Activated CD8-positive, alpha-beta memory T cell treated with anti-CD3 and anti-CD28 coated beads for 4 hours (primary cell): ENCODE measurements at places on chromosomes 2 and 18.

DNA sequence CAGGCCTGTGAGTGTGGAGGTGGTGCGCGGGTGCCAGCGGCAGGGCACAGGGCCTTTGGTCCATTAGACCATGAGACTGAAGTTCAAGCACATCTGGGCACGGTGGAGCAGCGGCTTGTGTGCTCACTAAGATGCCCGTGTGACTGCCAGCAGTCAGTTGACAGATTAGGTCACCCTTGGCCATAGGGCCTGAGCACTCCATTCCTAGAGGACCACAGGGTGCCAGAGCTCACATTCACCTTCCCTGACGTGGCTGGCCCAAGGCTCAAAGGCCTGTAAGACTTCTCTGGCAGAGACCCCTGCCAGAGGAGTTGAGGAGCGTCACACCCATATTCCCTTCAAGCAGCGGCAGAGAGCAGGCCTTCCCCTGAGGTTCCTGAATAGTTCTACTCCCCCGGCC is 650 bp downstream of the LHCGR start:
- DNase-seq = no peak

GRCh38 chr2:127671557-127672302 is 3.6 kb downstream of the LIMS2 start:
- no peak for DNase-seq

GRCh38 chr2:19244460-19245363 is 113.7 kb downstream of the OSR1 start:
- no peak for DNase-seq

- no peak for DNase-seq
Observed at GRCh38 chr18:5513947-5514346, 29.9 kb downstream of the EPB41L3 start.

GRCh38 chr18:79480171-79481045 is 84.7 kb downstream of the NFATC1 start:
- DNase-seq = no peak

- no peak for DNase-seq
Observed at GRCh38 chr2:129061069-129061768, 742.6 kb upstream of the HS6ST1 start.

- DNase-seq = no peak
Observed at GRCh38 chr18:75201282-75202270, 7.4 kb downstream of the PTGR3 start.

DNA sequence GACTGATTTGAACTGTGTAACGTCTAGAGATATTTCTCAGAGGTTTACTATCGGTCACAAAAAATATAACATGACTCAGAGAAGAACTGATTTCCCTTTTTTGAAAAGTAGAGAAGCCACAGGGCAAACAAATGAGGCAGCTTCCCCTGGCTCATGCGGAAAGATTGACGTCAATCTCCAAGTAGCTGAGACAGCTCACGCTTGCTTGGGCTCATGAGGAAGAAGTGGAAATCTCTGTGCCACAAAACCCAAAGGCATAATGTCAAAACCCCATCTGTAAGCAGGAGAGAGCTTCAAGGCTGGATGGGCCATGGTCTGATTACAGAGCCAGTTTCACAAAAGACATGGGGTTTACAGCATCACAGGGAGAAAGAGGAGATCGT is 188.1 kb downstream of the ARL4C start:
- DNase-seq = no peak

DNA sequence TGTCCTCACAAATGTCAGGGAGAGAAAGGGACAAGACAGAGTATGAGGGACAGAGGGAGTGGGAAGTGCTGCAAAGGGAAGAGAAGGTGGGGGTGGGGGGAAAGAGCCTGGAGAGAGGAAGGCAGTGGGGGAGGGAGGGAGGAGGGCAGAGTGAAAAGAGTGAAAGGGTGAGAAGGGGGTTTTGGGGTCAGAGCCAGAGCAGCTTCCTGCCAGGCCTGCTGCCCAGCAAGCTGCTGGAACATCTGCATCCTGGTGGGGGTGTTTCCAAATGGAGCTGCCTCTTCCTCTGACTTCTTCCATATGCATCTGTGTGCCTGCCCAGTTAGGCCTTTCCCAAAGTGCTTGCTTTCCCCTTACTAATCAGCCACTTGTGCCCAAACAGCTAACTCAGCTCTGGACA is 94.3 kb upstream of the CELF4 start:
- no peak for DNase-seq

DNA sequence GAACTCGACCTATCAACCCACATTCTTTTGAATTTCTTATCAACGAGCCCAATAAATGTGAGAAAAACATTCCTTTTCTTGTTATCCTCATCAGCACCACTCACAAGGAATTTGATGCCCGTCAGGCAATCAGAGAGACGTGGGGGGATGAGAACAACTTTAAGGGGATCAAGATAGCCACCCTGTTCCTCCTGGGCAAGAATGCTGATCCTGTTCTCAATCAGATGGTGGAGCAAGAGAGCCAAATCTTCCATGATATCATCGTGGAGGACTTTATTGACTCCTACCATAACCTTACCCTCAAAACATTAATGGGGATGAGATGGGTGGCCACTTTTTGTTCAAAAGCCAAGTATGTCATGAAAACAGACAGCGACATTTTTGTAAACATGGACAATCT is 378.2 kb downstream of the STK39 start:
- no peak for DNase-seq

DNA sequence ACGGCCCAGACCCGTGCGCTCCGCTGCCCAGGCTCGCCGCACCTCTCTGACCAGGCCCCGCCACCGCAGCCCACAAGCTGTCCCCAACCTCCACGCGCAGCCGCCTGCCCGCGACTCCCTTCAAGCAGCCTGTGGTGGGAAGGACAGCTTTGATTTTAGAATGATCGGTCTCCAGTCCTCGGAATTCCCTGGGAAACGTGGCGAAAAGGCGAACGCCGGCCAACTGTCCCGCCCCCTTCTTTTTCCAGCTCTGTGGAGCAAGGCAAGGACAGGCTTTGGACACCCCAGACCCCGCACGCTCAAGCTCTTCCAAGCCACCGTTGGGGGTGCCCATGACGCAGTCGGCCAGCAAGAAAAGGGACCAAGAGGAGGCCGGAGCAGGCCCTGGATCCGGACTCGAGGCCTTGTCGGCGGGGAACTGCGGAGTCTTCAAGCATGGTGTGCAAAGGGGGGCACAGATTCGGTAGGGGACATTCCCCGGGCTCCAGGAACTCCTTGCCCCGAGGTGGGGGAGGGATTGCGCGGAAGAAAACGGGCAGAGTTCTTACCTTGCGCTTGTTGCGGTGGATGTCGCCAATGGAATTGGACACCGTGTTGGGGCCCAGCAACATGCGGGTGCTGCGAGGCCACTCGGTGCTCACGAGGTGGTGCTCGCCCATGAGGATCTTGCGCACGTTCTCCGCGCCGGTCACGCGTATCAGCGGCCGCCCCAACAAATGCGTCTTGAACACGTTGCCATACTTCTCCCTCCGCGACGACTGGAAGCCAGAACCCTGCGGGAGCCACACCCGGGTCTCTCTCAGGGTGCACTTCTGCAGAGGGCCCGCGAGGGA is 4.0 kb downstream of the CYP26B1 start:
- no peak for DNase-seq

GRCh38 chr2:224523626-224524577 is 61.3 kb downstream of the CUL3 start:
- DNase-seq = no peak

DNA sequence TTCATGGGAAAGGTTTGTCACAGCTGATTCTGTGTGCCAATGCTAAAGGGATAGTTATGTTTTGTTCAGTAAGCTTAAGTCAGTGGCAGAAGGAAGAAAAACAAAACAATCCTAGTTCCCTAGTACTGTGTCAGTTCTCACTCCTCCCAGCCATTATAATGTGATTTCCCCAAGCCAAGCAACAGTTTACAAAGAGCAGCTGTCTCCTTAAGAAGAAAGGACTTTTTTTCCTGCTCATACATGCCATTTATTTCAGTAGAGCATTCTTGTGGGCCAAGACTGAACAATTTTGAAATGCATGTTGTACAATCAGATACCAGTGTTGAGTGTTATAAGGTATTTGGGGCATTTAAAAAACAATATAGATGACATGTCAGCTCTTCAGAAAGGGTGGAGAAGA is 52.1 kb downstream of the NEMP2 start:
- no peak for DNase-seq

- no peak for DNase-seq
Observed at GRCh38 chr2:67438337-67438736, 41.2 kb downstream of the ETAA1 start.

DNA sequence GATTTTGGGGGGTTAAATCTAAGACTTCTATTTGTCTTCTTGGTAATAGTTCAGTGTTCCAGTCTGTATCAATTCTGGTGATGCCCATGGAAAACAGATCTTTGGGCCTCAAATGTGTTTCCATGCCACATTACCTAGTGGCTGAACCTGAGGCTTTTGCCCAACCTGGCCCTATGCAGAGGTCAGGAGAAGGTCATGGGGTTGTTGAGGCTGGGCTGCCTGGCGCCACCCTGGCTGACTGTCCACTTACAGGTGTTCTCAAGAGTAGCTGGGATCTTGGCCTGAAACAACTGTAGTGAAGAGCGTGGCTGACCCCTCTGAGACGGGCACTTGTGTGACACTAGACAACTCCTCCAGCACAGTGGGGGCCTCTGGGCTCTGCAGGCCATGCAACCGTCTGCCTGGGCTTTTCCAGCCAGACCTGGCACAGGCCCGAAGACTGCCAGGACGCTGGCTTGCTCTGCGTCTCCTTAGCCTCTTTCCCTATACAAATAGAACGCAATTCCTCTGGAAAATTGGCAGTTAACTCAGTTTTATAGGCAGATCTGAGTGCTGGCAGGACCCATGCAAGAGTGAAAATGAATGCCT is 127.8 kb downstream of the TRIM43 start:
- no peak for DNase-seq

DNA sequence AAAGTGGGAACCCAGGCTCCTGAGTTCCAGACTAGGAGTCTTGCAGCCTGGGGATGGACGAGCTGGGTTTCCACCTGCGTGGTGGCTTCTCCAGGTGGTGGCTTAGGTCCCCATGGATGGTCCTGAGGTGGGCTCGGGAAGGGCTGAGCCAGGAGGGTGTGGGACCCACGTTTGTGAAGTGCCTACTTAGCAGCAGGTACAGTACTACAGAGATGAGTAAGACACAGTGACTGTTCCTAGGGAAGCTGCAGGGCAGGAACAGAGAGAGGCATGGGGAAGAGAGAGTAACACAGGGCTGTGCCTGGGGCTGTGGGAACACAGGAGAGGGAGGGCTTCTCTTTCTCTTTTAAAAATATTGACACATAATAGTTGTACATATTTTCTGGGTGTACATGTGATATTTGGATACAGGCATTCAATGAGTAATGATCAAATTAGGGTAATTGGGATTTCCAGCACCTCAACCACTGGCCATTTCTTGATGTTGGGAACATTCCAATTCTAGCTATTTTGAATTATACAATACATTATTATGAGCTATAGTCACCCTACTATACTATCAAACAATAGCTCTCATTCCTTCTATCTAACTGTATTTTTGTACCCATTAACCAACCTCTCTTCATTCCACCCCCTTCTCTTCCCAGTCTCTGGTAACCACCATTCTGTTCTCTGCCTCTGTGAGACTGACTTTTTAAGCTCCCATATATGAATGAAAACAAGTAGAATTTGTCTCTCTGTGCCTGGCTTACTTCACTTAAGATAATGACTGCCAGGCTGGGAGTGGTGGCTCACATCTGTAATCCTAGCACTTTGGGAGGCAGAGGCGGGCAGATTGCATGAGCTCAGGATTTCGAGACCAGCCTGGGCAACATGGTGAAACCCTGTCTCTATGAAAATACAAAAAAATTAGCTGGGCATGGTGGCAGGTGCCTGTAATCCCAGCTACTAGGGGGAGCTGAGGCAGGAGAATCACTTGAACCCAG is 15.0 kb downstream of the TOGARAM2 start:
- DNase-seq = no peak

- no peak for DNase-seq
Observed at GRCh38 chr18:37578886-37579513, 13.4 kb upstream of the CELF4 start.

DNA sequence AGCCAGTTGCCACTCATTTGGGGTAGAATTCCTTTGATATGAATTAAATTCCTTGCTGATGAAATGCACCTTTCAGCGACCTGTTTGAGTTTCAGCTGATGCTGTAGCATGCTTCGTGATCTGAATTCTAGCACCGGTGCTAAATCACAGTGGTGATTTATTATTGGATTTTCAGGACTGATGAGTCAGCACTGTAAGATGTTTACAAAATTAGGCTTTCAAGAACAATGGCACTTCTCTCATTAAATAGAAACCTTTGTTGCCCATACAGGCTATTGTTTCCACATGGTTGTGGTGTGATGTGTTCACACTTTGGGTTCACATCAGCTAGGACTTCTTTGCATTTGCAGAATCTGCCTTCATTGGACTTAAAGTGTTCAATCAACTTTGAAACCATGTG is 687.7 kb downstream of the ARHGAP15 start:
- no peak for DNase-seq

DNA sequence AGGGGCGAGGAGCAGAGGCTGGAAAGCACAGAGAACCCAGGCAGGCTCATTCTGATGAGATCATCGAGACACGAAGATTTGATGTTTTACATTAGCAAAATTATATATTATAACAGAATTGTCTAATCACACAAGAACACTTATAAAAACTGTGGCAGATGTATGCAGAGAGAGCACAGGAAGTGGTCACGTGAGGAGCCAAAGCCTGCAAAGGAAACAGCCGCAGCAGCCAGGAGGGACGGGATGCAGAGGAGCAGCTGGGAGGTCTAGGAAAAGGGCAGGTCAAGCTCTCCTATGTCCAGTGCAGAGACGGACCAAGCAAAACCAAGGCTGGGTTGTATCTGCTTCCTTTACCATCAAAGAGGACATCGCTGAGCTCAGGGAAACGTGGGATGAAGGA is 355.1 kb upstream of the MYT1L start:
- no peak for DNase-seq

GRCh38 chr2:228869636-228870264 is 401.3 kb downstream of the PID1 start:
- no peak for DNase-seq

GRCh38 chr2:37230581-37230980 is 815 bp downstream of the CEBPZ start:
- DNase-seq = no peak

- no peak for DNase-seq
Observed at GRCh38 chr2:159098361-159098760, 129.9 kb downstream of the TANC1 start.

DNA sequence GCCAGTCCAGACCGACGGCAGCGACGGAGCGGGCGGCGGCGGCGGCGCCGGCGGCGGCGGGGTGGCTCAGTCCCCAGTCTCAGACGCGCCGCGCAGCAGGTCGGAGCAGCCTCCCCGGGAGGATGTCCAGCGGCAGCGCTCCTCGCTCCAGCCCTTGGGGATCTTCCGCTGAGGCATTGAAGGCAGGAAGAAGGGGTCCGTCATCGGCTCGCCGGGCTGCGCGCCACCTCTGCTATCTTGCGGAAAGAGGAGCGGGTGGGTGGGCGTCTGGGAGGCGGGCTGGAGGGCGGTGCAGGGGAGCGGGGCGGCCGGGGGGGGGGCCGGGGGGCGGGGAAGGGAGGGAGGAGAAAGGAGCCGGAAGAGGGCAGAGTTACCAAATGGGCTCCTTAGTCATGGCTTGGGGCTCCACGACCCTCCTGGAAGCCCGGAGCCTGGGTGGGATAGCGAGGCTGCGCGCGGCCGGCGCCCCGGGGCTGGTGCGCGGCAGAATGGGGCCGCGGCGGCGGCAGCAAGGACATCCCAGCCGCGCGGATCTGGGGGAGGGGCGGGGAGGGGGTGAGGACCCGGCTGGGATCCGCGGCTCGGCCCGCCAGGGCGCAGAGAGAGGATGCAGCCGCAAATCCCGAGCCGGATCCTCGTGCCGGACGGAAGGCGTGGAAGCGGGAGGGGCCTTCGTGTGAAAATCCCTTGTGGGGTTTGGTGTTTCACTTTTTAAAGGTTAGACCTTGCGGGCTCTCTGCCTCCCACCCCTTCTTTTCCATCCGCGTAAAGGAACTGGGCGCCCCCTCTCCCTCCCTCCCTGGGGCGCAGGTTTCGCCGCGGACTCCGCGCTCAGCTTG is at the start of gene NETO1:
NETO1 (minus strand) TSS at position 242 of the 839 bp plus-strand sequence. CDS start 696 bp downstream, outside the sequence.
- DNase-seq = no peak
